ENCODE measurements at places on chromosomes 4 and X.
A peak's percentile ranks its signal among the peaks of the same experiment; 100 is the strongest.

DNA sequence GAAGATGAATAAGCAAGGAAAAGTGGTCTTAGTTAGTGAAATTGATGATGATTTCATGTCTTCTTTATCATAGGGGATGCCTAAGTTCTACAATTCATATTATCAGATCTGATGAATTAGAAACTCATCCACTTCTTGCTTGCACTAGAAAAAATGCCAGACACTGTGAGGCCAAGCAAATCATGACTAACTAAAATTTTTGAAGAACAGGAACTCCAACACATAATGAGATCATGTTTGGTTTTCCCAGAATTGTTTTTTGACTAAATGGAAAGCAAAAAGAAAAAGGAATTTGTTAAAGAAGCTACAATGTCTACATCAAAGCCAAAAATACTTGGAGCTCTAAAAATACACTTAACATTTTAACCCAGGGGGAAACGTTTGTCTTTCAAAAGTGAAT, 120.4 kb downstream of the ARSF start:
- DNase-seq, result no peak

DNA sequence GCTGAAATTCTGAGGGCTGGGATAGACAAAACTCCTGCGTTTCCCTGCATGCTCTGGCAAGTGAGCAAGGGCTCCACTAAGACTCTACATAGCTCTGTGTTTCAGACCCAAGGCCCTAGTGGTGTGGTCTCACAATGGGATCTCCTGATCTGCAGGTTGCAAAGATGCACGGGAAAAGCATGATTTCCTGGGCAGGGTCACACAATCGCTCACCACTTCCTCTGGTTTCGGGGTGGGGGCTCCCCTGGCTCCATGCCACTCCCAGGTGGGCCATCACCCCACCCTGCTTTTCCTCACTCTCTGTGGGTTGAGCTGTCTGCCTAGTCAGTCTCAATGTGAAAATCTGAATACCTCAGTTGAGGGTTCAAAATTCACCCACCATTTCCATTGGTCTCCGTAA, 111.5 kb downstream of the KLF8 start:
- no peak for DNase-seq

GRCh38 chr4:118400356-118400755, 47.6 kb upstream of the PRSS12 start:
- no peak for DNase-seq

GRCh38 chr4:4854649-4855295, 4.7 kb upstream of the MSX1 start:
- no peak for DNase-seq

DNA sequence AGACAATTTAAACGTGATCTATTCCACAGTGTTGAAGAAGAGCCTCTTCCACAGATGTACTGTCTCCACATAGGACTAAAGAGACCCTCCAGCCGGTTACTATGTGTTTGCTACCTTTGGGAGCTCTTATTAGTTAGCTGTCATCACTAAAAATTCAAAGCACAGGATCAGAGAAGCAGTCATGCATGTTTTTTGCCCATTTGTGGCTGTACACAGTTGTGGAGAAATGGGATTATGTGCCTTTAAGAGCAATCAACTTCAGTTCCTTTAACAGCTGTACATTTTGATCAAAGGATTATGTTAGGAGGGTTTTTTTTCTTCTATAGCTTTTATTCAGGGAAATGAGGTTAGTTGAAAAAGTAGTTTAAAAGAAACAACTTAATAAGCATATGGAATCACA, 149.0 kb upstream of the SPOCK3 start:
- no peak for DNase-seq

DNA sequence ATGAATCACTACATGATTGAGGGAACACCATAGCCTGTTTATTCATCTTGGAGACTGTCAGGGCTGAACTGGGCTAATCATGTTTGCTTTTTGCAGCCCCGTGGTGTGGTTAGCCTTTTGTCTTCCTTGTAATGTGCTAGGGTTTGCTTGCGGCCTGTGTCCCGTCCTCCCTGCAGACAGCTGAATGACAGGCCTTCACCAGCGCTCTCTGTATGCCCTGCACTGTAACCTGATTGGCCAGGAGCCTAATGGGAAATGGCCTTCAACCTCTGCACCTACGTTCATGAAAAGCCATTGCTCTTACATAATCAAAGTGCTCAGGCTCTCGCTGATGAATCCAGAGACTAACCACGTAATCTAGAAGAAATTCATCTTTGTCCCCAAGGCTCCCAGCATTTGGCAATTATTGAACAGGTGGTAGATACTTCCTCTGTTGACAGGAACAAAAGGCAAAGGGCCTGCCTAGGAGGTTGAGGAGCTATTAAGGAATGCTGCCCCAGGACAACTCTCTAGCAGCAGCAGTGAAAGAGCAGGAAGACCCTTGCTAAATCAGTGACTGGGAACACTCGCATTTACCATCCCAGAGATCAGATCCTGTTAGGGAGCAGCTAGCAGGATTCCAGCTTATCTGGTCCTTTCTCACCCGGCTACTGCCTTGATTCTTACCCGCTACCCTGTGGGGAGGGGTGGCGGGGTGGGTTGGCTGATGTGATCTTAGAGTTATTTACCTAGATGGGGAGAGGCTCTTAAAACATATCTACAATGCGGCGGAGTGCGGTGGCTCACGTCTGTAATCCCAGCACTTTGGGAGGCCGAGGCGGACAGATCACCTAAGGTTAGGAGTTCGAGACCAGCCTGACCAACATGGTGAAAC, 42.3 kb upstream of the FAT1 start:
- no peak for DNase-seq

GRCh38 chr4:37441231-37442061, 196.9 kb downstream of the NWD2 start:
- DNase-seq, result no peak

DNA sequence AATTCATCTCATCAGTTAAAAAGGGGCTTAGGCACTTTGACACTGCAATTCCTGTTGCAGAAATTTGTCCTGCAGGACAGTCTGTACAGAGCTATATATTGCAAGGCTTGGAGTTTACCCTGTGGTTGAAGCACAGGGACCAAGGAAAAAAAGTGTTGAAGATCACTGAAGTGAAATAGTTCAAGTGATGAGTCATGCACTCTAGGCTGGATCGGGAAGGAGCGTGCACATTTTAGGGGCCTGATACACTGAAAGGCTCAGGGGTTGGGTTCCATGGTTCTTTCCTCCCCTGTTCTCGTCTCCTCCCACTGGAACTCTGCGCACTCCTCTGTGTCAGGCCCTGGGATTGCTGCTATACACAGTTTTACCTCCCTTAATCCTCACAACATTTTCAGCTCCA, 104.9 kb upstream of the ARMCX2 start:
- no peak for DNase-seq

DNA sequence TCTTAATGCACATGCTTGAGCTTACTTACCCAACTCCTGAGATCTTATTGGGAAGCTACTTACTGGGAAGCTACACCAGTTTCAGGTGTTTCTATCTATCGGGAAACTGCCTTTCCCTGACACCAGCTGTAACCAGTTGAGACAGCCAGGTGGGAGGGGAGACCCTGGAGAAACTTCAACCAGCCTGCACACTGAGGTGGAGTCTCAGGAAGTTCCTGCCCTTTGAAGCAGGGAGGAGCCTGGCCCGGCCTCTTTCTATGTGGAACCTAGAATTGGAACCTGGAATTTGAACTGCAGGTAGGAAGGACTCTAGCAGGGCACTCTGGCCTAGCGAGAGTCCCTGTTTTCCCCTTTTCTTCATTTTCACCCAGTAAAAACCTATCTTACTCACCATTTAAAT, 425.8 kb upstream of the PABPC4L start:
- DNase-seq, result no peak

DNA sequence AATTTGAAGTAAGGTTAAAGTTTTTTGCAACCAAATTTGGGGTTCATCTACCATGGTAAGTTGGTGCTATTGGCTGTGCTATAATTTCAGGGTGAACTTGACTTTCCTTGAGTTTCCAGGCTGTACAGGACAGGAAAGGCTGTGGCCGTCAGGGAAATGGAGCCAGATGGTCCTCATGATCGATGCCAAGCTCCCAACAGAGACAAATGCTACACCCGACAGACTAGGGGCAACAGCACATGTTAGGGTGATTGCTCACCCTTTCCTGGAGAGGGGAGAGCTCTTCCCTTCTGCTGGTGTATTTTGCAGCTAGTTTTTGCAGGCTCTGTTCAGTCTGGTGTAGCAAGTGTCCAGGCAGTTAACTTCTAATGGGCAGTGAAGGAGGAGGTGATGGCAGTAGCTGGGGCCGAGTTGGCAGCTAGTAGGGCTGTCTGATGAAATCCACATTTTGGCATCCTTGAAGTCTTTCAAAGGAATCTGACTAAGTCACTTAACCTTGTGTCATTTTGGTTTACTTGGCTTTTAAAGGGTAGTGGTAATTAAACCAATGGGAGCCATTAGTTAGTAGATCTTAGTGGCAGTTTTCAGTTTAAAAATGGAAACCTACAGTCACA, 47.8 kb downstream of the GAB1 start:
- DNase-seq, result no peak

- DNase-seq, result no peak
Measured at GRCh38 chr4:105541420-105541819, 11.0 kb upstream of the ARHGEF38 start.

GRCh38 chrX:110097920-110098319, 95.0 kb downstream of the TMEM164 start:
- no peak for DNase-seq

GRCh38 chr4:56871371-56871866, 36.3 kb upstream of the REST start:
- DNase-seq, result no peak

DNA sequence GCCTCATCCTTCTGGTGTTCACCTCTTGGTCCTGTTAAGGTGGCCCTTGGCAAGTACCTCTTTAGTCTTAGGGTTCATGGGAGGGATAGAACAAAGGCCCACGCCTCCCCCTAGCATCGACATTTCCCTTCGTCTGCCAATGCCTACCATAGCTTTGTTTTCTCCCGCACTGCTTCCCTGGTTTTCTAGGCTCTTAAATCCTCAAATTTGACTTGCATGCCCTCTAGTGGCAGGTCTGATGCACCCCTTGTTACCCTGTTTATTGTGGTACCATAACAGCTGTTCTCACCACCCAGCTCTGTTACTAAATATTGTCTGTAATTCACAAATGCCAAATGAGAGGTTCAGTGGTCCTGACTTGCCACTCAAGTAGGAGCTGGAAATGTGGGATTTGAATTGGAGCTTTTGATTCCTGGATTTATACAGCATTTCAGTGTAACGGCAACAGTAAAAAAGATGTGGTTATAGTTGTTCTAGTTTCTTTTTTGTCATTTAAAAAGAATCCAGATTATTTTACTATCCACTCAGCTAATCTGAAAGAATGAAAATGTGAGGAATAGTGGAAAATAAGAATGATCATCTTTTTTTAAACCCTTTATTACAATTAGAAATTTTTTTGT, 100.1 kb downstream of the REPS2 start:
- peak; percentile 80 for DNase-seq

GRCh38 chr4:54730581-54730980, 72.8 kb downstream of the KIT start:
- no peak for DNase-seq

DNA sequence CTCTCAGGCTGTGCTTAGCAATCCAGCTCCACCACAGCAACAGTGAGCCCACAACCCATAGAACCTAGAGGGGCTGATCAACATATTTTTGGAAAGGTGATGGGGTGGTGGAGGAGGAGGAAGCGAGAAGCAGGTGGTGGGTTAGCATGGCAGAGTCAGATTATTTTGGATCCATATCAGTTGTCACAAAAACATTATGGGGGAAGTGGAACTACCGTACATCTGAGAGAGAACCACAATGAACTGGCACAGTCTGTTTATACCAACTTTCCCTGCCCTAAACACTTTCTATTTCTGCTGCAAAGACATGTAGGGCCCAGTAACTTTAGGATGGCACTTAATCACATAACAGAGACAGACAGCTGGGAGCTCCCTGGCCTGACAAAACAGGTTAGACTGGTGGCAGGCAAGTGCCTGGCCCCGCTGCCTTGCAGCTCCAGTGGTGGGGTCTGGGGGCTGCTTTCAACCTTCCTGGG, 4.3 kb downstream of the SLC9A7 start:
- DNase-seq, result no peak

- DNase-seq, result no peak
Measured at GRCh38 chr4:126779001-126779400, 853.8 kb upstream of the INTU start.

DNA sequence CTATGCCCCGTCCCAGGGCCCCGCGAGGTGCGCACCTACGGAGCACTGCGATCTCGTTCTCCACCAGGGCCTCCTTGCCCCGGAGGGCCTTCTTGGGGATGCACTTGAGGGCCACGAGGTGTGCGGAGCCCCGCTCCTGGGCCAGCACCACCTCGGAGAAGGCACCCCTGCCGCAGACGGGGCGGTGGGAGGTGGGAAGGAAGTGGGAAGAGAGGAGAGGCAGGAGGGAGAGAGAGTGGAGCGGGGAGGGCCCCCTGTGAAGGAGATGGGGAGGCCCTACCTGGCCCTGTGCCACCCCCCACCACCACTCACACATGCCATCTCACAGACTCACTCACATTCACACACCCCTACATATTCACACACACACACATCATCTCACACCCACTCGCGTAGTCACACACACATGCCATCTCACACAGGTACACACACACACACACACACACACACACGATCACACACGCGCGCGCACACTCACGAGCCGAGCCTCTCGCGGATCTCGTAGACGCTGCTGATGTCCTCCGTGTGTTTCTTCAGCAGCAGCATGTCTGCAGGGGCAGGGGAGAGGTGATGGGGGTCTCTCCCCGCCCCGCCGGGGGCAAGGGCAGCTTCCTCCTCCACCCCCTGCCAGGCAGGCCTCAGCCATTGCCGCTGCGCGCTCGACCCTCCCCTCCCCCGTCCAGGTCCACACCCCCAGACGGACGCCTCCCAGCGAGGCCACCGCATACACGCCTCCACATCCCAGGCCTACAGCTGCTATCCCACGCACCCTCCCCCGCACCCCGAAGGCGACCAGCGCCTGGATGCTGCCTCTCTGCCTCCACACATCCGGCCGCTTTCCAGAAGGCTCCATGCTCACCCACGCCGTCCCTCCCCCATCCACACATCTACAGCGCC, 834 bp downstream of the PNCK start:
- no peak for DNase-seq

DNA sequence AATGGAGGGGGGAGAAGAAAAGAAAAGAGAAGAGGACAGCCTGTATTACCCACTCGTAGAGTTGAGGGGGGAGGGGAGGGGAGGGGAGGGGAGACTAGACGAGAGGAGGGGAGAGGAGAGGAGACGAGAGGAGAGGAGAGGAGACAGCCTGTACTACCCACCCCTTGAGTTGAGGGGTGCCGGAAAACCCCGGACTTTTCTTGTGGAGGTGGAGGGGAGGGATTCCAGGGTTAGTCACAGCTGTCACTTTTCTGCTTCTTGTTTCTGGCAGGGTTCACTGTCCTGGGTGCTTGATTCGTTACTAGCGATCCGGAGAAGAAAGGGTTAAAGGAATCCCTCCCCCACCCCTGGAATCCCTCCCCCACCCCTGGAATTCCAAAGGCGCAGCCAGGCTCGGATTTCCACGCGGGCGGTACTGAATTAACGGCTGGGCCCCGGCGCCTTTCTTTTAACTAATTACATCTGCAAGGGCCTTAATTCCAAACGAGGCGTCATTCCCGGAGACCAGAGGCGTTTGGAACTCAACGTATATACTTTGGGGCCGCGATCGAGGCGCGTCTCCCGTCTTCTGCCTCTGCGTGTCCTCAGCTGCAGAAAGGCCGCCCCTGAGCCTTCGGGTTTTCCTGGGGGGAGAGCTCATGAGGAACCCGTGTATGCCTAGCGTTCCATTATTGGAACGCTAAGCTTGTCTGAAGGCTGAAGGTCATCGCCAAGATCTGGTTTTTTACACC, 20.1 kb upstream of the CSF2RA start:
- DNase-seq, result peak; percentile 11

- no peak for DNase-seq
Measured at GRCh38 chr4:83885256-83886182, 349.6 kb downstream of the GPAT3 start.

Data from RKO (cell line).